ENCODE measurements at places on chromosomes 6 and 20.

DNA sequence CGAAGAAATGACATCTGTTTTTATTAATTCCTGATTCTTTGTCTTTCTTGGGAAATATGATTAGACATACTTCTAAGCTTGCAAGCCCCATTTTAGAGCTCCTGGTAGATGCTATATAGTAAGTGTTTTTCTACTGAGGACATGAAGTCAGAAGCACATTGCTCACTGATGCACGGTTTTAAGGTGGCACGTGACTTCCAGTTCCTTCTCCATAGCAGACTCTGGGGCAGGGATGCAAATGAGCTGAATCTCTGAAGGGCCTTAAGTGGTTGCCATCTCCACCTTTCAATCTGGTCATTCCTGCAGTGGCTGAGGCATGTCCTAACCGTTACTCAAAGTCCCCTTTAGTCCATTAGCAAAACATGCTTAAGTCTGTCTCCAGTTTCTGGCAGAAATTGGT lies 421.2 kb upstream of the HTR1E start:
- DNase-seq: no peak

DNA sequence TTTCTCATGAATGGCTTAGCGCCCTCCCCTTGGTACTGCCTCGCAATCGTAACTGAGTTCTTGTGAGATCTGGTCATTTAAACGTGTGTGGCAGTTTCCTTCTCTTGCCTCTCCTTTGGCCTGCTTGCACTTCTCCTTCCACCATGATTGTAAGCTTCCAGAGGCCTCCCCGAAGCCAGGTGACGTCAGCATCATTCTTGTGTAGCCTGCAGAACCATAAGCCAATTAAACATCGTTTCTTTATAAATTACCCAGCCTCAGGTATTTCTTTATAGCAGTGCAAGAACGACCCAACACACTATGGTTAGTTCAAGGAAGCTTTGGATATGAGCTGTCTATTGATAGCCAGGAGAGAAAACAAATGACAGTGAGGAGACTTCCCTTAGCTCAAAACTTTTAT lies 29.5 kb upstream of the ADTRP start:
- DNase-seq: no peak

DNA sequence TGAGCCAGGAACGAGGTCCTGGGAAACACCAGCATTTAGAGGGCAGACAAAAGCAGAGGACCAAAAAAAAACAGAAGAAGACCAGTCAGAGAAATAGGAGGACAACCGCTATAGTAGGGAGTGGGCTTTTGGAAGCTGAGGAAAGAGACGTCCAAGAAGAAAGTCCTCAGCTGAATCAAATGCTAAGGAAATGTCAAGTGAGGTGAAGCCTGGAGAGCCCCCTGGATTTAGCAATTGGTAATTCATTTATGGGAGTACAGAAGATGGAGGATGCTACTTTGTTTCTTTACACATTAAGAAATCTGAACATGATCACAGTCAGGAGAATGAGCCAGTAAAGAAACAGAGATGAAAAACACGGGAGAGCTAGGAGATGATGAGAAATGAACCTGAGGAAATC lies 41.1 kb downstream of the LRP11 start:
- no peak for DNase-seq

- no peak for DNase-seq
Observed at GRCh38 chr6:10307476-10307875, 107.4 kb downstream of the TFAP2A start.

DNA sequence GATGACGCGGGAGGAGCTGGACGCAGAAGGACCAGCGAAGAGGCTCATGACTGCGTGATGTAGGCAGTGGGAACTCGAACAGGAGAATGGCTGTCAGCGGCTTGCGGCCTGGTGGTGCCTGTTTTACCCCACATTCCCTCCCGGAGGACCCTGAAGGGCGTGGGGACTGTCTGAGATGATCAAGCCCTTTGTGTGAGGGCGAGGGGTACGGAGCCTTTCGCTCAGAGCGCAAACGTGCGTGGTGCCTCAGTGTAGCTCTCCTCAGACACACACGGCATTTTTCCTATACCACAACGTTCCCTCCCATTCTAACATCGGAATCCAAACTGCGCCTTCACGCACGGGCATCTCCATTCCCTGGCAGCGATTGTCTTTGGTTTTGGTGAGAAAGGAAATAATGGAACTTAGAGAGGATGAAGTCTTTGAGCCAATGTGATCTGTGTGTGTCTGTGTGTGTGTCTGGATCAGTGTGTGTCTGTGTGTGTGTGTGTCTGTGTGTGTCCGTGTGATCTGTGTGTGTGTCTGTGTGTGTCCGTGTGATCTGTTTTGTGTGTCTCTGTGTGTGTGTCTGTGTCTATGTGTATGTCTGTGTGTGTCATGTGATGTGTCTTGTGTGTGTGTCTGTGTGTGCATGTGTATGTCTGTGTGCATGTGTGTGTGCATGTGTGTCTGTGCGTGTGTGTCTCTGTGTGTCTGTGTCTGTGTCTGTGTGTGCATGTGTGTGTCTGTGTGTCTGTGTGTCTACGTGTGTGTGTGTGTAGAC lies 5.3 kb downstream of the PTK6 start:
- DNase-seq: no peak

GRCh38 chr20:63397155-63397843 lies 36.1 kb upstream of the CHRNA4 start:
- no peak for DNase-seq

DNA sequence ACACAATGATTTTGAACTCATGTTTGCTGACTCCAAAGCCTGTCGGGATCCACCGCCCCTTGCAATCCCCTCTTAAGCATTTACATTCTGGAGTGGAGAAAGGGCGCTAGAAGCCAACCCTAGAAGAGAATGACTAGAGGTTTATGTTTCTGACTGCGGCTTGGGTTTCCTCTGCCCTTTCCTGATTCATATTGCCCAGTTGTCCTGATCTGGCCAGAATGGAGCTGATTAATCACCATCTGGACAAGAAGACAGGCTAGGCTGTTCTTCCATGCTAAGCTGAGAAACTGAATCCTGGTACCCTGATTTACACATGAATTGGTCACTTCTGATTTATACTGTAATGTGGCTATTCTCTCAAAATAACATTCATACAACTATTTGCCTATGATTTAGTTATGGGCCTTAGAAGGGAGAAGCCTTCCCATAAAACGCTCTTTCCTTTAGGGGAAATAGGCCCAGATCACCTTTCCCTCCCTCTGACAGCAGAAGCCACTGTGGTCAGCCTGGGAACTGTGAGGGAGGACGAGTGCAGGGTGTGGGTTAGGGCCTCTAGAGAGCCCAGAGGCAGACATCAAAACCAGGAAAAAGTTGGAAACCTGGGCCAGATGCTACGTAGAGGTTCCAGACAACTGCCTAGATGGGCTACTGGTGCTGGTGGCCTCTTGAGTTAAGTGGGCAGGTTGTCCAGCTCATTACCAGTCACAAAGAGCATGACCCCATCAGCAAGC lies 199.2 kb upstream of the PRDM1 start:
- no peak for DNase-seq

DNA sequence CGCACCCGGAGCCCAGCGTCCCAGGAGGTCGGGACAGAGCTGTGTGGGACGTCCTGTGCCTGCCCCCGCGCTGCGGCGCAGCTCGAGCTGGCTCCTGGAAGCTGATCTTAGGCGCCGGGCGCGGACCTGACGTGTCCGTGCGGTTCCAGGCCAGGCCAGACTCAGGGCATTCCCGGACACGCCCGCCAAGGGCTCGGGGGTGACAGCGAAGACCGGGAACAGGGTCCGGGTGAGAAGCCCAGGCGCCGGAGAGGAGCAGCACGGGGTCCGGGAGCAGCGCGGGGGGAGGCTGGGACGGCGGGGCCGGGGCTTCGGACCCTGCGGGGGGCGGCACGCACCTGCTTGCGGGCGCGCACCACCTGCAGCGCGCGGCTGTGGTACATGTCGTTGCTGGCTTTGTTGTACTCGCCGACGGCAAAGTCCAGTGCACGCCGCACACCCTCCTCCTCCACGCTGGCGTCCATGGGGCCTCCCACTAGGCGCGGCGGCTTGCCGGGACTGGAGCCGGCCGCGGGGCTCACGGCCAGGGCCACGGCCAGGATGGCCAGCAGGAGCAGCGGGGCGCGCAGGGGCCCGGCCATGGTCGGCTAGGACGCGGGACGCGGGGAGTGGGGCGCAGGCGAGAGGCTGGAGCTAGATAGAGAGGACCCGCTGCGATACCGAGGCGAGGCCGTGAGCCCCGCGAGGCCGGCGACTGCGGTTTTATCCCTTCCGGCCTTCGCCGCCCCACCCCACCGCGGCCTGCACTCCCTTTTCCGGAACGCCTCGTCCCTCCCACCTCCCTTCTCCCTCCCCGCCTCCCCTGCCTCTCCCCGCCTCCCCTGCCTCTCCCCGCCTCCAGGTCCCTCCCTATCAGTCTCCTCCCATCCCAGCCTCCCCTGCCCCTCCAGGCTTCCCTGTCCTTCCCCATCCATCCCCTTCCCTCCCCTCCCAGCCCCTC lies at the start of gene CST3:
Gene CST3, minus strand, starts transcription at position 674 of the 940 bp plus-strand sequence. Its CDS starts 93 bp downstream, at position 581.
- peak; percentile 25 for DNase-seq

DNA sequence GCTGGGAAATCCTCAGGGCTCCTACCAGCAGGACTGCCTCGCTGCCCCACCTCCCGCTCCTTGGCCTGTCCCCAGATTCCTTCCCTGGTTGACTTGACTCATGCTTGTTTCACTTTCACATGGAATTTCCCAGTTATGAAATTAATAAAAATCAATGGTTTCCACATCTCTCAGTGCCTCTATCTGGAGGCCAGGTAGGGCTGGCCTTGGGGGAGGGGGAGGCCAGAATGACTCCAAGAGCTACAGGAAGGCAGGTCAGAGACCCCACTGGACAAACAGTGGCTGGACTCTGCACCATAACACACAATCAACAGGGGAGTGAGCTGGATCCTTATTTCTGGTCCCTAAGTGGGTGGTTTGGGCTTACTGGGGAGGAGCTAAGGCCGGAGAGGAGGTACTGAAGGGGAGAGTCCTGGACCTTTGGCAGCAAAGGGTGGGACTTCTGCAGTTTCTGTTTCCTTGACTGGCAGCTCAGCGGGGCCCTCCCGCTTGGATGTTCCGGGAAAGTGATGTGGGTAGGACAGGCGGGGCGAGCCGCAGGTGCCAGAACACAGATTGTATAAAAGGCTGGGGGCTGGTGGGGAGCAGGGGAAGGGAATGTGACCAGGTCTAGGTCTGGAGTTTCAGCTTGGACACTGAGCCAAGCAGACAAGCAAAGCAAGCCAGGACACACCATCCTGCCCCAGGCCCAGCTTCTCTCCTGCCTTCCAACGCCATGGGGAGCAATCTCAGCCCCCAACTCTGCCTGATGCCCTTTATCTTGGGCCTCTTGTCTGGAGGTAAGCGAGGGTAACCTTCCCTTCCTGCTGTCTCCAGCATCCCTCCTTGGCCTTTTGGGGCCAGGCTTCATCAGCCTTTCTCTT lies at the start of gene CFB:
Gene CFB, plus strand, starts transcription at position 589 of the 863 bp plus-strand sequence. Its CDS starts 127 bp downstream, at position 716.
- DNase-seq: no peak

- DNase-seq: no peak
Observed at GRCh38 chr6:156826290-156826955, 49.2 kb downstream of the ARID1B start.

DNA sequence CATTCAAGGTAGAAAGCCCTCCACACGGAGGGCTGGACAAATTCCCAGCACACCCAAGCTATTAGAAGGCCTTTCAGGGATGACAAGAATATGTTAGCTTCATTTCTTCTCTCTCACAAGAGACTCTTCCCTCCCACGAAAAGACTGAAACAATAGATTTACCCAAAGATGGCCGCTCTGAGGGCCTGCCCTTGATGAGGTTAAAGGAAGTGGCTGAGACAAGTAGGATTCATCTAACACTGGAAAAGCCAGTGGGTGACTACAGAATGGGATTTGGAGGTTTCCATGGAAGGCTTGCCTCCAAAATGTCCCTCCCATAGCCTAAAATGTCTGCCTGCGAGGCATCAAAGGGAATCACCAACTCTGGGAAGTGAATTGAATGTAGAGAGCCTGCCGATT lies 277.6 kb downstream of the CLIC5 start:
- DNase-seq: no peak

DNA sequence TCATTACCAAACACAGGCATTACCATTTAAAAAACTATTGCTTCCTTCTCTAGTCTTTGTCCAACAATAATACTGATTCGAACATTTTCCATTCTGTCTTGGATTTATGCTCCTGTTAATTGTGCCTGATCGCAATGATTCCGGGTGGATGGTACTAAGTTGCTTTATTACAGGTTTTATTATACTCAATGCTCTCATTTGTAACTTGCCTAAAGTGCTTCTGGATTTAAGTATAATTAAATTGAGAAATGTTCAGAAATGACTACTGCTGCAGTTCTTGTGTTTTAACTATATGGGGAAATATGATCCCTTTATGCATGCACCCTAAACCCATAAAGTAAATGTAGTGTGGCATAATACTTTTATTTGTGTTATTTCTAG lies 7.2 kb downstream of the TFAP2A start:
- DNase-seq: no peak

- peak; percentile 25 for DNase-seq
Observed at GRCh38 chr6:165573671-165574070, 89.4 kb downstream of the PDE10A start.

DNA sequence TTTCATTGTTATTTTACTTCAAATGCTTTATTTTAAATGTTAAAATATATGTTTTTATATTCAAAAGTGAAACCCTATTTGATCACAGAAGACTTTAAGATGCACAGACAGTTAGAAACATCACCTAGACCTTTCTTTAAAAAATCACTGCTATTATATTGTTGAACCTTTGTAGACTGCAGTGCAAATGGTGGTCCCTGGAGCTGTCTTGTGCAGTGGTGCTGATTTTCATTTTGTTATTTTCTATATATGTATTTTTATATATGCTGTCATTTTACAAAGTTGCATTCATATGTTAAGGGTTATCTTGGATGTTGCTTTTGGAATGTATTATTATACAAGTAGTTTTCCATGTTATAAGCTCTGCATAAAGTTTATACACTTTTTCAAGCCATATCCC lies 18.7 kb upstream of the HLA-B start:
- DNase-seq: no peak
